ENCODE measurements at places on chromosomes 16 and 17.

- DNase-seq = no peak
Measured at GRCh38 chr16:80503107-80503506, 37.7 kb upstream of the DYNLRB2 start.

- DNase-seq = no peak
Measured at GRCh38 chr17:9917801-9918200, 12.7 kb upstream of the RCVRN start.

DNA sequence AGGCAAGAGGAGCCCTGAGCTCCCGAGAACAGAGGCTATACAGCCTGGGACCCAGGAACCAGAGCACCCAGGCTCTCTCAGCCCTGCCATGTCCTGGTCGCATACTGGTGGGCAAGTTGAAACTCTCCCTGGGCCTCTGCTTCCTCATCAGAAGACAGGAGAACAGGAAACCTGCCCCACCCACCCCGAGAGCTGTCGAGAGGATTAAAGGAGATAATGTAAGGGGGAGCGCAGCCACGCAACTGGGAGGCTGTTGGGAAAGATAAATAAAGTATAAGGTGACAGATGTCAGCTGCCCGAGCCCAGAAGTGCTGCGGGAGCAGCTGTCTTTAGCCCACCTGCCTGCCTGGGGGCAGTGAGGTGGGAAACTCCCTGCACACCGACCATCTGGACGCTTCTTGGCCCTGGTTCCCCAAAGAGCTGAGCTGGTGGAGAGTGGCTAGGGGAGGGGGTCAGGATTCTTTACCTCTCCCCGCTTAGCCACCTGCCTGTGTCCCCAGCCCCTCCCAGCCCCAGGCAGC, 6.8 kb downstream of the KIF19 start:
- no peak for DNase-seq

DNA sequence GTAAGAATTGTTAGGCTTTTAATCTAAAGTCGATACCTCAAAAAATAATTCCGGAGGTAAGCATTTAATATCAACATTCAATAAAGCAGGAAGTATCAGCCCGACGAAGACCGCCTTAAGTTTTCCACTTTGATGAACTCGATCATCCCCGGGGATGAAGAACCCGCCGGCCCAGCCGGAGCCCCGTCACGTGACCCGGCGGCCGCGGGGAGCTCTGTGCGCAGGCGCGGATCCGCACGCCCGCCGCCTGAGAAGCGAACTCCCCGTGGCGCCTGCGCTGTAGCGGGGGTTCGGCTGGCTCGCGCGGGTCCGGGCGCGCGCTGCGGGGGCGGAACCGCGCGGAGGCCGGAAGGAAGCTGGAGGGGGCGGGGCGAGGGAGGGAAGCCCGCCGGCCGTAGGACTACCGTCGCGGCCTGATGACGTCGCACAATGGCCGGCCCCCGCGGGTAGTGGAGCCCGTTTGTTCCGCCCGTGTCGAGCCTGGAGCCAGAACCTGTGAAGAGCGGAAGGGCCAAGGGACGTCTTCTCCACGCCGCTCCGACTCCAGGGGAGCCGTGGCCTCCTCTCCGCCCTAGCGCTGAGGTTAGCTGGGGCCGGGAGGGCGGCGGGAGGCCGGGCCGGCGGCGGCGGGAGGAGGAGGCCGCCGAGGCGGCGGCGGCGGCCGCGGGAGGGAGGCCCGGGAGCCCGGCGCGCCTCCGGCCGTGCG, at the start of gene ZC3H18:
ZC3H18 (plus strand) TSS at position 419 of the 706 bp plus-strand sequence. CDS start 6,721 bp downstream, outside the sequence.
- DNase-seq = peak; percentile 98

DNA sequence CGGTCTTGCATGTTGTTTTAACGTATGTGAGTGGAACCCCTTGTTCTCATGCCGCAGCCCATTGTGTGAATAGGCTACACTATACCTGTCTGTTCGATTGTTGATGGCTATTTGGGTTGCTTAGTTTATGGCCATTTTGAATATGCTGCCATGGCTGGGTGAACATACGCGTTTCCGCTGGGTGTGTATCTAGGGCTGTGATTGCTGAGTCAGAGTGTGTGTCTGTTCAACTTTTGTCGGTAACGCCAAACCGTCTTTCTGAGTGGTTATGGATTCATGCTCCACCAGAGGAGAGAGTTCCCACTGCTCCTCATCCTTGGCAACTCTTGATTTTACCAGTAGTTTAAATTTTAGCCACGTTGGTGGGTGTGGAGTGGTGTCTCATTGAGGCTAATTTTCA, 77.0 kb downstream of the METRNL start:
- DNase-seq = no peak

- DNase-seq = no peak
Measured at GRCh38 chr16:64455275-64455674, 666.6 kb downstream of the CDH11 start.

GRCh38 chr16:67086822-67087221, 22.9 kb upstream of the PHAF1 start:
- no peak for DNase-seq

- DNase-seq = peak; percentile 39
Measured at GRCh38 chr17:79192503-79193351, 118.1 kb downstream of the ENGASE start.

- no peak for DNase-seq
Measured at GRCh38 chr16:69141014-69141413, 8.6 kb downstream of the UTP4 start.

DNA sequence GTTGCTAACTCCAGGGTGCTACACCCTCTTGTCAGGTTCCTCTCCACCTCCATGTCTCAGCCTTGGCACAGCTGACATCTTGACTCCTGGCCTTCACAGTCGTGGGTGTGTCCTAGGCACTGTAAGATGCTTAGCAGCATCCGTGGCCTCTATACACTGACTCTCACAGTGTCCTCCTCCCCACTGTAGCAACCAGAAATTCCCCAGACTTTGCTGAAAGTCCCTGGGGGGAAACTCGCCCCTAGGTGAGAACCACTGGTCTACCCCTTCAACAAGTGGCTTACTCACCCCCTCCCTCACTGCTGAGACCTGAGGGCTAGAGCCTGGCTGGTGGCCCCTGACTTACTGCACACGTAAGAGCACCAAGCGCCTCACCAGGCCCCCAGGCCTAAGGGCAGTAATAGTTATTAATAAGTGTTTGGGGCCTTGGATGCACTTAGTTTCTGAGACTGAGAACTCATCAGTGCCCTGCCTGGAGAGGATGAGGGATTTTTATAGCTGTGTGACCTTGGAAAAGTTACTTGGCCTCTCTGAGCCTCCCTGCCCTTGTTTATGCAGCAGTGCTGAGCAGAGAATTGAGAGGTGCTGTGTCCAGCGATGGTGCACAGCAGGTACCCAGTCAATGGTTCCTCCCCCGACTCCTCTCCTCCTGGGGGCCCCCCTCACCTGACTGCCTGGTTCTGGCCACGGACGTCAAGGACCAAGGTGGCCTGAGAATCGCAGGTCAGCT, 67.1 kb downstream of the RMI2 start:
- DNase-seq = no peak

DNA sequence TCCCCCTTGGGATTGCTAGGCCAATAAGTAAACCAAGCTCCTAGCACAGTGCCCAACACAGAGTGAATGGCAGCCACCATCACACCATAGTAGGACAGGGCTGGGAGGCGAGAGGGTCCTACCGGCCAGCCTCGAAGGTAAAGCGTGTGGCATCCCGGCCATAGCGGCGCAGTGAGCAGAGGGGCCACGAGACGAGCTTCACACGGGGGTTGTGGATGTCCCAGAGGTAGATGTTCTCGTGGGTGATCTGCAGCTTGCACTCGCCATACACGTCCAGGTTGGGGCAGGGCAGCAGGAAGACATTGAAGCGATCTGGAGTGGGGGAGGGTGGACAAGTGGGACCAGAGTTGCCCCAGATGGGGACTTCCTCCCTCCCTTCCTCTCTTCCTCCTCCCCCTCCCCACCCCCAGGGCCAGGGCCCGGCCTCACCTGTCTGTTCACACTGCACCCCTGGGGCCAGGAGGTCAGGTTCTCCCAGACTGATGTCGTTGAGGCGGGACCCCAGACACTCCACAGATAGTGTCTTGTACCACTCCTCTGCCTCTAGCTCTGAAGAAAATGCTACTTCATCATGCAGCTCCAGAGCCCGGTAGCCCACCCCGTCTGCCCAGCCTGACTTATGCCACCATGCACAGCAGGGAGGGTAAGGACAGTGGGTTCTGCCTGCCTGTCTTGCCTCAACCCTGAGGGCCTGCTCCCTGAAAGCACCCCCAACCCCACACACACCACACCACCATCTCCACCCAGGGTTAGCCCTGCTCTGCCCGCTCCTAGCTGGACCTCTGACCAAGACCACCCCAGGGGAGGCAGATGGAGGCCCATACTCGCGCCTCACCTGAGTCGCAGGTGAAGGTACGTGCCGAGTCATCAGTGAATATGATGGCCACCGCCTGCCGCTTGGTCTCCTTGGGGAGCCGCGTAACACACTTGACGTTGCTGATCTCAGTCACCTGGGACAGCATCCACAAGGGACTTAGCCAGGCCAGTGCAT, 11.3 kb downstream of the DOK4 start:
- DNase-seq = no peak

Measured in Calu3 (cell line).